ENCODE measurements at places on chromosomes 11 and 22.

- no peak for DNase-seq
Observed at GRCh38 chr11:122995526-122995925, 13.9 kb upstream of the BSX start.

- DNase-seq = no peak
Observed at GRCh38 chr11:60964801-60965200, 6.7 kb upstream of the CD6 start.

- DNase-seq = peak; percentile 78
Observed at GRCh38 chr22:41940832-41941765, 5.9 kb downstream of the CENPM start.

- no peak for DNase-seq
Observed at GRCh38 chr11:116910378-116910777, 73.0 kb upstream of the APOA1 start.

- DNase-seq = no peak
Observed at GRCh38 chr11:87173185-87174039, 135.7 kb downstream of the TMEM135 start.

- DNase-seq = no peak
Observed at GRCh38 chr11:16097543-16097942, 258.8 kb downstream of the SOX6 start.

DNA sequence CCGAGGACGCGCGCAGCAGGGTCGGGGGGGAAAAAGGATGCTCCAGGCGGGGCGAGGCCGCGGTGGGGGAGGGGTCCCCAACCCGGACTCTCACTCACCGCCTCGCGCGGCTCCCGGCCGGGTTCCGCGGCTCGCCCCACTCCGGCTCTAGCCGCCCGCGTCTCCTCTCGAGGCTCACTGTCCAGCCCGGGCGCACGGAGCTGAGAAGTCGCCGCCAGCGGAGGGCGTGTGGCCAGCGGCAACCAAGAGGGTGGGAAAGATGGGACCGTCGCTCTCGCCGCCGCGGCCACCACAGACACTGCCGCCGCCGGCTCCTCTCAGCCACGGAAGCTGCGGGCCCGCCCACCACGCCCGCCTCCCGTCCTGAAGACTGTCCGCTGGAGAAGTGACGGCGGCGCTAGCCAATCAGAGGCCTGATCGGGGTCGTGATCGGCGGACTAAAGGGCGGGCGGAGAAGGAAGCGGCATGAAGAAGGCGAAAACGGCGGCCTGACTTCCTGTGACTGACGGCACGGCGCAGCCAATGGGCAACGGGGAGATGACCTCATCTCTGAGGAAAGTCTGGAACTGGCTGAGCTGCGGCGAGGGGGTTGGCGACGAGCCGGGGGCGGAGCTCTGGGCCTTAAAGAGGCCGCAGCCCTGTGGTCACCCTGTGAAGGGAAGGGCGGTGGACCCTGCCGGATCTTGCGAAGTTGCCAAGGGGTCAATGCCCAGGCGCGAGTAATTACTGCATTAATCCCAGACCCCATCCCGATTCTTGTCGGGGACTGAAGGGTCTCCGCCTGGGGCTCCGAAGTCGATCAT, at the start of gene MRTFA:
Gene MRTFA (minus strand): TSS at position 340 of the 803 bp plus-strand sequence.
- peak; percentile 99 for DNase-seq

GRCh38 chr11:104036588-104036987, at the start of gene DDI1:
Gene DDI1 (plus strand): TSS chr11:104036640. CDS start chr11:104036823, 183 bp downstream.
- DNase-seq = no peak

DNA sequence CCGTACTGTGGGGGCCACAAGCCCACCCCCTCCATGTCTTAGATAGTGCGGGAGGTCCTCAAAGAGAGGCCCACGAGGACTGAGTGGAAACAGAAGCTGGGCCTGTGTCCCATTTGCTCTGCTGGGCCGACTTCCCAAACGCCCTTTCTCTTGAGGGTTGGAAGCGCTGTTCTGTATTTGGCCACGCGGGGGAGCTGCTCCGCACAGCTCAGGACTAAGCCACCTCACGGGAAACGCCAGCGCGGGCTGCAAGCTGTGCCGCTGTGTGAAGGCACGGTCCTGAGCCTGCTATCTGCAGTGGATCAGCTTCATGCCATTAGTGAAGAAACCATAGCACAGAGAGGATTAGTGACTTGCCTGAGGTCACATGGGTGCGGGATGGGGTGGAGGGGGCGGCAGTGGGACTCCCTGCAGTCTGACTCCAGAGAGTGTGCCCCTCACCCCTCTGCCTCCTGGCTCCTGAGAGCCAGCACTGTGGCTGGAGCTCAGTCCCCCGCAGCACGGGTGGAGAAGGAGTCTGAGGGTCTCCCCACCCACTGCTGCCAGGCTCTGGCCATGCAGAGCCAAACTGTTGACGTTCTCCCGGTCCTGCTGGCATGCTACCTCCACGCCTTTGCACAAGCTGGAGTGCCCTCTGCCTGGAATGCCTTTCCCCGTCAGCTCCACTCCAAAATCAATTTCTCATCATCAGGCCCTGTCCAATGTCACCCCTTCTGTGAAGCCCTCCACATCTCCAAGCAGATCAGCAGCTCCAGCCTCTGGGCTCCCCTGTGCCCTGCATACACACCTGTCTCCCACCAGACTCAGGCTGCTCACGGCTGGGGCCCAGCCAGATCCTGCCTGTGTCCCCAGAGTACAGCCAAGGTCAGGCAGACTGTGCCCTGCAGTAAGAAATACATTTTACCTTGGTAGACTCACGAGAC, 51.5 kb upstream of the LRRC32 start:
- DNase-seq = peak; percentile 61

DNA sequence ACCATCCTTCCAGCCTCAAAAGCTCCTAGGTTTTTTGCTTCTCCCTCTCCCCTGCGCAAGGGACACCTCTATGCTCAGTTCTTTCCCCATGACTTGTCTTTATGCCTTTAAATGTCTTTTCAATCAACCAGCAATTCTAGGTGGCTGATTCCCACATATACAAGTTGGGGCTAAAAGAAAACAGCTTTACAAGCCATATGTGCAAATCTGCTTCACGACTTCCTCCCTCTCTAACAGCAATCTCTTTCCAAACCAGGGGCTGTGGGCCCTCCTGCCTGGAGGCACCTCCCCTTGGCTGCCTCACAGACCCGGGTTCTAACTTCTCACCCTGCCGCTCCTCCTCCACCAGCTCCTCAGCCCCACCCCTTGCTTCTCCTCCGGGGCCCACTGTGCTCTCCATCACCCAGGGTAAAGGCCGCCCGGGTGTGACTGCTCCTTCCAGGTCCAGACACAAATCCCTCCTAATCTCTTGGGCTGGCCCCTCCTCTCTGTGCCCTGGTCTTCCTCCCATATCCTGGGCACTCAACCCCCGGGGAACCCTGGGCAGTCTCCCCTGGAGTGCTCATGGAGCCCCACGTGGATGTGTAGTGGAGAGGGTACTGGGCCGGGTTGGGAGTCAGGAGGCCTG, 14.1 kb downstream of the TMPRSS13 start:
- DNase-seq = no peak

DNA sequence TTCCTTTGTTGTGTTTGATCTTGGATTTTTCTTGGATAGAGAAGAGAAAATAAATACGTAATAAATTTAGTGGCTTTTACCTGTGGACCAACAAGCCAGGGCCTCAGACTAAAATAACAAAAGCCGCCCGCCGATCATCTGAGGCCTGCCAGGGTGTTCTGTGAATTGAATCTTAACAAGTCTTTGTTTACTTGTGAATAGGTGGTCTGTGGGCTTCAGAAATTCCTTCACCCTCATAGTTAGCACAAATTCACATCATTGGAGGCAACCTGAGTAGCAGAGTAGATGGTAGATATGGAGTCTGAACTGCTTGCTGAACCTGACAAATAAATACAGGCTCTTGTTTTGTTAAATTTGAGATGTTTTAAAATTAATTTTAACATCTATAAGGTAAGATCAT, 176.3 kb upstream of the MTNR1B start:
- no peak for DNase-seq

GRCh38 chr22:37105154-37105553, 4.4 kb downstream of the TMPRSS6 start:
- DNase-seq = no peak

- DNase-seq = no peak
Observed at GRCh38 chr11:32580967-32581366, 2.7 kb upstream of the EIF3M start.

- DNase-seq = no peak
Observed at GRCh38 chr11:26947379-26947844, 46.5 kb upstream of the FIBIN start.

All from stimulated activated CD8-positive, alpha-beta memory T cell treated with anti-CD3 and anti-CD28 coated beads, Interleukin-12 subunit alpha, Interleukin-12 subunit beta, amount 100 ng/mL, for 1 hour (primary cell).